SJSA1 (cell line): ENCODE measurements at places on chromosomes 1 and 21.

DNA sequence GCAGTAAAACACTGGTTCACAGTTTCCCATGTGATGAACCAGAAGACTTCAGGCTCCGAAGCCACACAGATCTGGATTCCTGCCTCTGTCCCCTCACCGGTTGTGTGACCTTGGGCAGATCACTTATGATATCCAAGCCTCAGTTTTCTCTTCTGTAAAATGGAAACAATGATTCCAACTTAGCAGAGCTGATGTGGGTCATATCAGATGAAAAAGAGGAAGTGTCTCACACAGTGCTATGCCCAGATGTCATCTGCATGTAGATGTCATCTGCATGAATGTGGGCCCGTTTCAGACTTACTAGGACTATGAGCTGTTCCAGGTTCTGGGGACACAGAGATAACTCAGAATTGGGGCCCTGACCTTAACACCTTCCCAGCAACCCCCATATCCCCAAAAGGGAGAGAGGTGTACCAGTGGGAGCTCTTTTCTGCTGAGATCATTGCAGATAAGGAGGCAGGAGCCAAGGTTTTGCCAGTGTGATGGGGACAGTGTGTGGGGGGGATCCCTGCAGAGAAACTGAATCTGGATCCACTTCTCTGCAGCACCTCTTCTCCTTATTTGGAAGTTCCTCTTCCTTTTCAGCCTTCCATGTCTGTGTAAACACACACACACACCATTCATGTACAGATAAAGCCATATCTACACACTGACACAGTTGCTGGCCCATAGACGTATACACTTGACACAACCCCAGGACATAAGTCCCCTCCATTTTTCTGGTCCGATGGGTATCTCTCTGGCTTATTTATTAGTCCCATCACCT lies 5.0 kb upstream of the ADGRB2 start:
- DNase-seq: no peak

GRCh38 chr1:181151378-181152326 lies 63.2 kb downstream of the IER5 start:
- peak; percentile 39 for DNase-seq

GRCh38 chr1:51309291-51309690 lies 21.1 kb downstream of the TTC39A start:
- no peak for DNase-seq

DNA sequence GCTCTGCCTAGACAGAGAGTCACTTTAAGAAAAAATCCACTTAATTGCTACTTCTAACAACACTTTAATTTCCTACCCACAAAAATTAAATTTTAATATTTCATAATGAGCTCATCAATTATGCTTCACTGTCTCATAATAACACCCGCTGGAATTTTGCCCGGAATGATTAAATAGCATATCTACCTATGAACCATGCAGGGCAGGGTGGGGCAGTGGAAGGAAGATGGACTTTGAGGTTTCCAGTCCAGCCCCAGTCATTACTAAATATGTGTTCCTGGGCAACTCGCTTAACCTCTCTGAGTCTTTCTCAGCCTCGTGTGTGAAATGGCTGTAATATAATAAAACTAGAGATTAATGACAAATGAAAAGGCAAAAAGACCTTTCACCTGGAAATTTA lies 32.8 kb upstream of the SLC45A1 start:
- no peak for DNase-seq

DNA sequence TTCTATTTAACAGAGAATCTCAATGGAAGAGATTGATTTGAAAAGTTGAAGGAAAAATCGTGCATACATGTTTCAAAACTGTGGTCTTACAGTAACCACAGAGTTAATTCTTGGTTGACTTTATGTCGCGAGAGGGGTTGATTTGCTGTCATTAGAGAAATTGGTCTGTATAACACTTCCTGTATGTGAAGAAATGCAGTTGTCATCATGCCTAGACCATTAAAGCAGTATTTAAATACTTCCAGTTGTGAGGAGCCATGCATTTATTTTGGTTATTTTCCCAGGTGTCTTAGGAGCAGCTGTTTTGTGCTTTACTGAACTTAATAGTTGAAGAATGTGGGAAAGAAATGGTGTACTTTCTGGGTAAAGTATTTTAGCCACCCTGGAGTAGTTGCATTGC lies 76.2 kb downstream of the NFIA start:
- no peak for DNase-seq

DNA sequence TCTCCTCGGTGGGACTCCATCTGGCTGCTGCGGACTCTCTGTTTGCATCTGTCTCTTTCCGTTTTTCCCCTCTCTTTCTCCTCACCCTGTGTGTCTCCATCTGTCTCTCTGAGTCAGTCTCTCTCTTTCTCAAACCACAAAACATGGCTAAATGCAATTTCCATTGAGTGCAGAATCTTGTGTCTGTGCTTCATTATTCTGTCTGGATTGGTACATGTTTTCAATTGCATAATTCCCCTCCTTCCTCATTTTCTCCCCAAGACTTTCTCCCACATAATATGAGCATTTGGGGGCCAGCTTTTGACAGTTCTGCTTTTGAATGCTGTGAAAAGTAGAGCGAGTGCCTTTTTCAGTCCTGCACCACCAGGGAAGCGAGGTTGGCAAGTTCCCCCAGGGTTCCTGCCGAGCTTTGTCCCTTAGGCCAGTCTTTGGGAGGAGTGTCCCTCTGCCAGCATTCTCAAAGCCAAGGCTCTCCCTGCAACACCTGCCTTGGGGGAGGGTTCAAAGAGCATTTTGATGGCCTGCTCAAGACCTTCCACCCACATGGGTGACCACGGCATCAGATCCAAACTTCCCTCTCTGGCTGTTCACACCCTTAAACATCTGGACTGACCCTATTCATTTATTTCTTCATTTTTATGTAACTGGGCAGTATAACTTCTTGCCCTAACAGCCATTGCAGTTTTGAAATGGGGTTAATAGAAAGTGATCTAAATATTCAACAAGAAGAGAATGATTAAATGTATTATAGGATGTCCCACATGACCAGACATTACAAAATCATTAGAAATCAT lies 32.8 kb upstream of the SCMH1 start:
- DNase-seq: no peak

GRCh38 chr1:72006092-72006491 lies 276.2 kb downstream of the NEGR1 start:
- DNase-seq: no peak

GRCh38 chr21:32726839-32727686 lies 750 bp downstream of the SYNJ1 start:
- no peak for DNase-seq

DNA sequence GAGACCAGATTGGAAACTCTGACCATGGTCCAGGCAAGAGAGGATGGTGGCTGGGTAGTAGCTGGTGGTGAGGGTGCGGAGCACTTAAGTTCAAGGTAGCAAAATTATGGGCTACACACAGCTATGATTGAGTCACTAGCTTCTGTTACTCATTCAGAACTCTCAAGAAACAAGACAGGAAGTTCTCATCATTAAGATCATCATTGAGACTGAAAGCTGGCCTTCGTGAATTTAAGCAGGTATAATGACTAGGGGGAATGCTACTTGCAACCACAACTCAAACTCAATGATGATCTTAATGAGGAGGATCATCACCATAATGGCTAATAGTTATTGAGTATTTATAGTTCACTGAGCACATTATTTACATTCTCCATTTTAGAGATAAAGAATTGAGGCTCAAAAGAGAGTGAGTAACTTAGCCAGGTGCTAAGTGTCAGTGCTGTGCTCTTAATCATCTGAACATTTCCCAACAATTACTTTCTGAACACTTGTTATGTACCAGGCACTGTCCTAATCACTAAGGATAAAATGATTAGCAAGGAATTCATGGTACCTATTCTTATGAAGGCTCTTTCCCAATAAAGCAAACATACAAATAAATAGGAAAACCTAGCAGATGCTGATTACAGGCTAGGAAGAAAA lies 286.3 kb upstream of the C1orf105 start:
- DNase-seq: no peak

DNA sequence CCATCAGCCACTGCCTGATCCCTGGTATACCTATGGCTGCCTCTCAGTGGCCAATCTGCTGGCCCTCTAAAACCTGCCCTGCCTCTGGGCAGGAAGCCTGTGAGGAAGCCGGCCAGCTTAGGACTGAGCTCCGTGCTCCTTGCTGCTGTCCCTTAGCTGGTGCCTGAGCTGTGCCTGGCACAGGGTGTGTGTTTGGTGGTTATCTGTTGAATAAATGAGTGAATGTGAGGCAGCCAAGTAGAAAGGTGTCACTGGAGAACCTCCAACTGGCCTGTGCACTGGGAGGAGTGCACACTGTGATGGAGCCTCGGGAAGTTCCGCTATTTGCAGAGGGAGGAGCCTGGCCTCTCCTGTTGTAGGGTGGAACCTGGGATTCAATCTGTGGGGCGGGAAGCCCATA lies 63.4 kb upstream of the STUM start:
- DNase-seq: no peak

GRCh38 chr1:203117611-203118575 lies 9.6 kb upstream of the ADORA1 start:
- peak; percentile 63 for DNase-seq

DNA sequence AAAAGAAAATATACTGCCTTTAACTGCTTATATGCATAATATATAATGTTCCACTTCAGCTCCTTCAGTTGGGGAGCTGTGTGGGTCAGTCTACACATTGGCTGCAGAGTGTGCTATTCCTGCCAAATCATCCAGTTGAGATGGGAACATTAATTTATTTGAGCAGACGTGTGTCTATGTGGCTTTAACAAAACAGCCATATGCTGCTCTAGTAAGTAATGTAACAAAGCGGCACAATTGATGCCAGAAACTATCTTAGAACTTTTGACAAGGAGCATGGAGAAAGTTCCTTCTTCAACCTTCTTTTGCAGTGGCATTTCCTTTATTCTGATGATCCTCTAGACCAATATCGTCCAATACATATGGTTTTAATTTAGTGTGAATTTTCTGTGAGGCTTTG lies 285.9 kb upstream of the C1orf87 start:
- DNase-seq: no peak

DNA sequence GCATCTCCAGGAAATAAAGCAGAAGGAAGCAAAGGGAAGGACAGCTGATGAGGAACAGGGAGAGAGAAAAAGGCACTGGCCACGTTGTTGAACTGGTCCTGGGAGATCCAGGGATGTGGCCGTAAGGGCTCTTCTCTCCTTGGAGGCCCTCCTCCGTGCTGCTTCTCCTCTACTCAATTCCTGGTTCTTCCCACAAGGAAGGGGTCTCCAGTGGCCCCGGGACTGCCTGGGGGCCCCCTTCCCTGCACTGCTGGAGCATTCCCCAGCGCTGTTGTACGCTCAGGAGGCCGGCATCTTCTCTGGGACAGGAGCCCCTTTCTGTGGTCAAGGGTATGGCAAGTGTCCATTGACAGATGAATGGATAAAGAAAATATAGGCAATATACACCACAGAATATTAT lies 88.5 kb upstream of the TLR5 start:
- DNase-seq: no peak

GRCh38 chr21:45282283-45283034 lies 5.2 kb downstream of the POFUT2 start:
- no peak for DNase-seq

DNA sequence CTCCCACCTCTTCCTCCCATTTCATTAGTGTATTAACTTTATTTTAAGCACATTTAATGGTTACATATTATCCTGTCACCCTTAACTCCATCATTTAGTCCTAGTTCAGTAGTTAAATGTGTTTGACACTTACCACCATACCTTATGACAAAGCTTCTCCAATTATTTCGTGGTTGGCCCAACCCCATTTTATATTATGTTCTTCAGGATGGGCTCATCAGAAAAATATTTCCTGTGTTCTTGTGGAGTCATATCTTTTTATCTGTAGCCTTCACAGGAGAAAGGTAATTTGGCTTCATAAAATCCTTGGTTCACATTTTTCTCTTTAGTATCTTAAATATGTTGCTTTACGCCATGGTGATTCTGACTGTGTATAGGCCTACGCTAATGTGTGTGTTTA lies 142.3 kb upstream of the COL6A1 start:
- DNase-seq: no peak

DNA sequence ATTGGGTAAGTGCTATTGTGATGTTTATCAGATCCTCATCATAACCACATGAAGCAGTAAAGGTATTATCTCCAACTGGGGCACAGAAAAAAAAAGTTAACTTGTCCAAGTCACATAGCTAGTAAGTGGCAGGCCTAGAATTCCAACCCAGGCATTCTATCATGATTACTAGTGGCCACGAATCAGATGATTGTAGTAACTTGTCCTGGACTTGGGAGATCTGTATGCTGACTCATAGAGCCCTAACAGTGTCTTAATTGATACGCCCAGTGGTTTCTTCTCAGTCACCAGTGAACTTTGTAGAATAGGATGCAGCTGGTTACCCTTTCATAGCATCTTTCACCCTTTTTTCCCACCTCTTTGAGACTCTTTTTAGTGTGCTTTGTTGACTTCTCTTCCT lies 91.1 kb upstream of the UBE2U start:
- no peak for DNase-seq
